ENCODE measurements at places on chromosomes 1 and 21.
A peak's percentile ranks its signal among the peaks of the same experiment; 100 is the strongest.

DNA sequence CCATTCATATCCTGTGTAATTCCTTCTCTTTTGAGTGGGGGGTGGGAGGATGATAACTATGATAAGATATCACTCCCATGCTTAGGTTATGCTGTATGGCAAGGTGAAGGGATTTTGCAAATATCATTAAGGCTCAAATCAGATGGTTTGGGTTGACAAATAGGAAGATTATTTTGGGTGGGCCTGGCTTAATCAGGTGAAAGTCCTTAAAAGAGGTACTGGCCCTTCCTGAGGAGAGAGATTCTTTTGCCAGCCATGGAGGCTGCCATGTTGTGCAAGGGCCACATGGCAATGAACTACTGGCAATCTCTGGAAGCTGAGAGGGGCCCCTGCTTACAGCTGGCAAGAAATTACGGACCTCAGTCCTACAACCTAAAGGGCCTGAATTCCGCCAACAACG is 174.6 kb upstream of the FOXD3 start:
- DNase-seq: no peak

GRCh38 chr1:55803429-55803828 is 588.3 kb upstream of the USP24 start:
- DNase-seq: no peak

GRCh38 chr1:20271498-20272400 is 18.9 kb upstream of the VWA5B1 start:
- no peak for DNase-seq

DNA sequence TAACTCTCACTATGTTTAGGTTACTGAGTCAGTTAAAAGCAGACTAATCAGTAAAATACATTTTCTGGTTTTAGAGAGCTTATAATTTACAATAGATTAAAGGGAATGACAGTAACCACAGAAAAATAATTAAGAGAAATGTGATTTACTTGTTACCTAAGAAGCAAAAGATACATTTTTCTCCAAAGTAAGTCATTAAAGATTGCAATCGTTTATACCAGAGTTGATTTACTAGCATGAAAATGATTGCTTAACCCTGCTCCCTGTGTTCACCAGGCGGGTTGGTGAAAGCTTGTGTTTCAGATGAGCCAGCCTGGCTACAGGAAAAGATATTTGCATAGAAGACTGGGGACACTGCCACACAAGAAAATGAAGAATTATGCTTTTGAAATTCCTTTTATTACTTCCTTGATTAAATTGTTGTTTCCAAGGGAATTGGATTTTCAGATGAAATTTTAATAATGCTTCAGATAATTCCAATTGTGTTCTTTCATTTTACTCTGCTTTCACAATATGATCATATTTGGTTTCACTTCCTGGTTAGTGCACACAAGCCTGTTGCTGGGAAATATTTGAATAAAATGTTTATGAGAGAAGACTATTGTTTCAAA is 27.9 kb downstream of the LRRC8B start:
- peak; percentile 51 for DNase-seq

DNA sequence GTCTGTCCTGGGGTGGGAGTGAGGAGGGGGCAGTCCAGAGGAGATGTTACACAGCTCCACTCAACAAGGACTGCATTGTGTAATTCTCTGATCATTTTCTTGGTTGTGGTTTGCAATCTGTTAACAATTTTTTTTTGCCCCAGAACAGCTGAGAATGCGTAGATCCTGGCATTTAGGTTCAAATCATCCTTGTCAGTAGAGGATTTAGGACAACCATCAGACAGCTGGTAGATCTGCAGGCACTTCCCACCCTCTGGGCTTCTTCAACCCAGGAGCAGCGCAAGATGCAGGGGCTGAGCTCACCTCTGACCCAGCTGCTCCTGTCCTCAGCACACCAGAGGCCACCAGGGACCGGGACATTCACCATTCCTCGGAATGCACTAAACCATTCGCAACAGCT is 13.5 kb downstream of the BCAR3 start:
- DNase-seq: no peak

DNA sequence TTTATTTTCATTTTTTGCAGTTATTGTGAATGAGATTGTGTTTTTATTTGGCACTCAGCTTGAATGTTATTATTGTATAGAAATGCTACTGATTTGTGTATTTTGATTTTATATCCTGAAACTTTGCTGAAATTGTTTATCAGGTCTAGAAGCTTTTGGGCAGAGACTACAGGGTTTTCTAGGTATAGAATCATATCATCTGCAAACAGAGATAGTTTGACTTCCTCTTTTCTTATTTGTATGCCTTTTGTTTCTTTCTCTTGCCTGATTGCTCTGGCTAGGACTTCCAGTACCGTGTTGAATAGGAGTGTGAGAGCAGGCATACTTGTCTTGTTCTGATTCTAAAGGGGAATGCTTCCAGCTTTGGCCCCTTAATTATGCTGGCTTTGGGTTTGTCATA is 27.3 kb downstream of the ZNF691 start:
- DNase-seq: no peak

DNA sequence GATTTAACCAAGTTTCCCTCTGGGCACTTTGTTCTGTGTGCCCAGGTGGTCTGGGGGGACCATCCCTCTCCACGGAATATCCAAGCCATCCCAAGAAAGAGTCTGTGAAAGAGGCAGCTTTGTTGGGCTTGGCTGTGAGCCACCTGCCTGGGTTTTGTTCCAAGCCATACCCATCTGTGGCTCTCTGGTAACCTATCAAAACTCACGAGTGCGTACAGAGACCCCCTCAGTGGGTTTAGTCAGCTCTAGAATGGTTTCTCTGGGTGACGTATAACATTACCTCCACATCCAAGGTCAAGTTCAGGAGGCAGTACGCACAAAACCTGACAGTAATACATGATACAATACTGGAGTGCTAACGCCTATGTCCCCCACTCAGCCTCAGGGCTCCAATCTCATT is 54.2 kb downstream of the DNTTIP2 start:
- DNase-seq: no peak

GRCh38 chr1:113394043-113394862 is 3.9 kb downstream of the MAGI3 start:
- no peak for DNase-seq

GRCh38 chr1:116690849-116691406 is 23.4 kb upstream of the IGSF3 start:
- DNase-seq: no peak

DNA sequence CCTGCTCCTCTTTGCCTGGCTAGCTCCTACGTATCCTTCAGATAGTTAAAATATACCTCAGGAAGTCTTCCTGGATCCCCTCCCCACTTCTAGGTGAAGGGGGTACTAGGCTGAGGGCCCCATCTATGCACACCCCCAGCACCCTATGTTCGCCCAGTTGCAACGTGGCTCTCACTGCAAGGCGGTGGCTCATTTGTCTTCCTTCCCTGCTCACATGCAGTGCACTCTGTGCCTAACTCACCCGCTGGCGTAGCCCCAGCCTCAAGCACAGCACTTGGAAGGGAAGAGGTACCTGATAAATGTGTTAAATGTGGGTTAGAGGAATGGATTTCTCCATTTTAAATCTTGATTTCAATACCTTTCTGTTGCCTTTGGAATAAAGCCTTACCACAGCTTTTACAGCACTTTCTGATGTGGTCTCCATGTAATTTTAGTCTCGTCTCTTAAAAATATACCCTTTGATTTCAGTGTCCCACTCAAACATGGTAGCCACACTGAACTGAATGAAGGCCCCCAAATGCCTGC is 39.3 kb downstream of the L1TD1 start:
- no peak for DNase-seq

GRCh38 chr1:237891979-237892378 is 1.3 kb upstream of the ZP4 start:
- DNase-seq: no peak

GRCh38 chr1:117070124-117070523 is 10.0 kb downstream of the TTF2 start:
- DNase-seq: peak; percentile 45

DNA sequence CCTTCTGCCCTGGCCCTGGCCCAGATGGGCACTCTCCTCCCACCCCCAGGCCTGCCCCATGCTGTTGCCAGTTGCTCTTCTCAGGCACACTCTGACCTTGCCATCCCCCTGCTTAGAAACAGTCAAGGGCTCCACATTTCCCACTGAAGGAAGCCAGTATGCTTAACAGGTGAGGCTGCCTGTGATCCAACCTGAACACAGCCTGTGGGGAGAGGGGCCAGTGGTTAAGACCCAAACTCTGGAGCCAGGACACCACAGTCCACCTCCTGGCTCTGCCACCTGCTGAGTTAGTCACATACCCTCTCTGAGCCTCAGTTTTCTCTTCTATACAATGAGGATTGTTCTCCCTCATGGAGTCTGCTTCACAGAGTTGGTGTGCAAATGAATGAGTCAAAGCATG is 526.9 kb downstream of the MATN1 start:
- DNase-seq: no peak

- DNase-seq: peak; percentile 32
Observed at GRCh38 chr1:229092377-229093237, 178.3 kb upstream of the RAB4A start.

DNA sequence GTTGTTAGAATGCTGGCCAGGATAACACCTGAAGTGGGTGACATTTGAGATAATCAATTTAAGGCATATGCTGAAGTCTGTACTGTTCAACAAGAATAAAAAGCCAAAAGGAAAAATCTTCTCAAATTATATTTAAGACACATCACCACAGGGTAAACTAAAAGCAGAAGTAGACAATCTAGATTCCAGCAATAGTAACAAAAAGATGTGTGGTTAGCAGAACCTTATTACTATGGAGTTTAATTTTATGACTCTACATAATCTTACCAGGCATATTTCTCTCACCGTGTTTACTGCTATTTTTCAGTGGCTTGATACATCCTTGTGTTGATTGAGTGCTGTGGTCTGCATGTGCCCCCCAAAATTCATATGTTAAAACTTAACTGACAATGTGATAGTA is 300.4 kb upstream of the ZP4 start:
- DNase-seq: no peak

DNA sequence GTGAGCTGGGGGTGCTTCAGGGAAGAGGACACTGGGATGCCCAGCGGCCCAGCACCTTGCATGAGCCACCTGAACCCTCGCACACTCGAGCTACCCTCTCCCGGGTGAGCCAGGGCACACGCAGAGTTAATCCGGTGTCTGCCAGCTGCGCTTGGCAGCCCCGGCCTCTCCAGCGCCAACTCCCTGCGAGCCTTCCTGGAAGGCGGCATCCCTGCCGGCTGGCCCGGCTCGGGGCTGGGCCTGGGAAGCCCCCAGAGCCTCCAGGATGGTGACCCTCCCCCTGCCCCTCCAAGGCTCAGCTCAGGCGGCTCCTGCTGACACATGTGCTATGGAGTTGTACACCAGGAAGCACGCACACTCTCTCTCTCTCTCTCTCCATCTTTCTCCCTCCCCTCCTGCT is 48.7 kb downstream of the RAP1GAP start:
- DNase-seq: no peak

GRCh38 chr1:168736520-168736919 is 7.5 kb upstream of the DPT start:
- no peak for DNase-seq

DNA sequence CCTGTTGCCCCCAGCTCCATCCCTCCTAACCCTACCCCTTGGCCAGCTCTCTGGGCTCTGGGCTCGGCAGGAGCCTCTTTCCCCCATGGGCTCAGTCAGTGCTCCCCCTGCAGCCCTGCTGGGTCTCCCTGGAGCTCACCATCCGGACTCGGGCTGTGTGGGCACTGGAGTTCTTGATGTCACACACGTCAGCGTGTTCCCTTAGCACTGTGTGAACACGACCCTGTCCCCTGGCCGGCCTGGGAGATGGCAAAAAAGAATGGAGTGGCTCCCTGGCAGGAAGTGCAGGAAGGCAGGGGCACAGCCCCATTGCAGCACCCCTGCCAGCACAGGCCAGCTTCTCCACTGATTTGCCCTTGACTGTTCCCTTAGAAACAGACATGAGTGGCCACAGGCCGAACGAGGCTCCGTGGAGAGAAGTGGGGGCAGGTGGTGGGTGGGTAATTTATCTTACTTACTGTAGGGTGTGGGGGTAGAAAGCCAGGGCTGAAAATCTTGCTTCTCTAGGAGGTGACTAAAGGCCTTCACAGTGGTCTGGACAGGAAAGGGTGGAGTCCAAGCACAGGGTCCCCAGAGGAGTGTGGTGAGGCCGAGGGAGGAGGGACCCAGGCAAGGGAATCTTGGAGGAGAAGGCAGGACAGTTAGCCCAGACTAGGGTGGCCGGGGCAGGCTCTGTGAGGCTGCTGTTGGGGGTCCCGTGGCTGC is 381.7 kb upstream of the VAMP3 start:
- no peak for DNase-seq

- DNase-seq: no peak
Observed at GRCh38 chr1:9375912-9376311, 83.2 kb downstream of the SPSB1 start.

GRCh38 chr1:20575541-20576336 is 13.2 kb upstream of the CDA start:
- DNase-seq: no peak

DNA sequence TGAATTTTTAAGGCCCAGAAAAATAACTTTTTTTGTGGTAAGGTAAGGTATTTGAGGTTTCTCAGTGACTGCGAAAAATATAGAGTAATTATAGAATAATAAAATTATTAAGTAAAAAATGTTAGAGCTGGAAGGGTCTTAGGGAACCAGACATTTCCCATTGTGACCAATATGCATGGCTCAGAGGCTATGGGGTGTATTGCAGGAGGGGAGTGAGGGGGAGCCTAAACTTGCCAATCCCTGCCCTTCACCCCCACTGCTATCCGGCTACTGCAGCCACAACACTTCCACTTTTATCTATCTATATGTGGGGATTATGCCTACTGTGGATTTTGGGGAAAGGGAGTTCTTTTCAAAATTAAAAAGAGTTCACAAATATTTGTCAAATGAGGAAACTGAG is 7.6 kb upstream of the GADD45A start:
- no peak for DNase-seq

GRCh38 chr1:42259059-42259738 is 75.8 kb downstream of the FOXJ3 start:
- DNase-seq: peak; percentile 63

DNA sequence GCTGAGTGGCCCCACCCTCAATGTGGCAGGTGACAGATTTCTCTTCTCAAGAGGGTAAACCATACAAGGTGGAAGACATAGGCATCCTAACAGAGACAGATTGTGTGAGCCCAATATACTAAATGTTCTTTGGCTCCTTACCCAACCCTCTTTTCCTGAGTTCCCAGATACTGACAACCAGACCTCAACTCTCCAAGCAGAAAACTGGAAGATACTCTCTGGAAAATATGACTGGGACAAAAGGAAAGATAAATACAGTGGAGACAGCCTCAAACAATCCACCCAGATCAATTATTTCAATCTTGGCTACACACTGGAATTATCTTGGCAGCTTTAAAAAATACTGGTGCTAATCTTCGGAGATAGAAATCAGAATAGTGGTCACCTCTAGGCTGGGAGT is 6.5 kb downstream of the EVI5 start:
- no peak for DNase-seq

Measured in GM12865 (cell line).